IMR-90 (cell line): ENCODE measurements at places on chromosomes 11 and 22. TPM values are rescaled to one million over a fixed set of nuclear protein-coding genes. Genes with fewer than 3 reads are reported as not detected.

Gene ENTHD1
- total RNA-seq, result not detected in 2 replicates

DNA sequence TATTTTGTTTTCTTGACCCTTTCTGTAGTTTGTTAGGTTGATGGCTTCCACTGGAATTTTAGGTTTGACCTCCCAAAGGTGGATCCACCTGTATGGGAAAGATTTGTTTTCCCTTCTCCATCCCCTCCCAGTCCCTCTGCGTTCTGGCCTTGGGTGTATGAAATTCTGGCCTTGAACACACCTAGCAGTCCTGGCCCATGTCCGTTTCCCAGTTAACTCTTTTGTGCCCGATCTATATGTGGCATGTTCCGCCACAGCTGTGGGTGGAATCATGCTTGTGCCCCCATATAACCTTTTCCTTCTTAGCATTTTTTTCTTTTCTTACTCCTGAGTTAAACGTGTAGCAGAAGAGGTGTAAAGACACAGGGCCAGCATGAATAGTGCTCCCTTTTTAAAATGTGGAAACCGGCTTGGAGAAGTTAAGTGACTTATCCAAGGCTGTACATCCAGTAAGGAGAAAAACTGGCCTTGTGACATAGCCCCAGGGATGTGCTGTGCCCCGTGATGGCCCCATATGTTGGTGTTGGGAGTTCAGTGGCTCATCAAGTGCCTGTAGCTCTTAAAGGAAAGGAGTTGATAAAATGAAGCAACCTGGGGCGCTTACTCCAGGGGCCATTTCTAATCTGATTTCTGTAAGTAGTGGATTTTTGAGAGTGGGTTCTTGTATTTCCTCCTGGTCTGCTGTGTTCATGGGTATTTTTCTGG, 39.3 kb downstream of the ZNRF3 start:
- H3K4me1 ChIP-seq, result peaks cover 2% of the 10 kb centered on the region; the same call in 1 of the 2 replicates
- no peak overlapping the region for H3K4me3 ChIP-seq

Gene IL17REL
- not detected in 2 replicates for total RNA-seq

- no peak for DNase-seq
- H3K4me1 ChIP-seq, result peaks cover 12% of the 10 kb centered on the region
- H3K4me3 ChIP-seq, result no peak overlapping the region
These were observed 387.8 kb downstream of the CTTN start for GRCh38 chr11:70786021-70786665.

- no peak for DNase-seq
- no peak overlapping the region for H3K27ac ChIP-seq
- no peaks in the 10 kb centered on the region; the same call in 1 of the 2 replicates for H3K36me3 ChIP-seq
- no peak overlapping the region for H3K4me3 ChIP-seq
- no peaks in the 10 kb centered on the region for H3K27me3 ChIP-seq
These were observed 17.5 kb downstream of the BCR start for GRCh38 chr22:23197836-23198235.

DNA sequence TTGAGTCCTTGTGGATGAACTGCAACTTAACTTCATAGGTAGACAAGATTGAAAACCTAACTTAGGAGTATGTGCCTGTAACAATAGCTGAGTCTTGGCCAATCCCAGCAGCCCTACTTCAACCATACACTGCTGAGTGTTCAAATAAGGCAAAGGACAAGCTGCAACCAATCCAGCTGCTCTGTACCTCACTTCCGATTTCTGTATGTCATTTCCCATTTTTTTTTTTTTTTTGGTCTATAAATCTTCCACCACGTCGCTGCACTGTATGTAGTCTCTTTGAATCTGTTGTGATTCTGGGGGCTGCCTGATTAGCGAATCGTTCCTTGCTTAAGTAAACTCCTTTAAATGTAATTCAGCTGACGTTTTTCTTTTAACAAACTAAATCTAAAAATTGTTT, 35.4 kb upstream of the FLI1 start:
- no peak for DNase-seq
- H3K27me3 ChIP-seq, result peaks cover 32% of the 10 kb centered on the region
- no peak overlapping the region for H3K27ac ChIP-seq

DNA sequence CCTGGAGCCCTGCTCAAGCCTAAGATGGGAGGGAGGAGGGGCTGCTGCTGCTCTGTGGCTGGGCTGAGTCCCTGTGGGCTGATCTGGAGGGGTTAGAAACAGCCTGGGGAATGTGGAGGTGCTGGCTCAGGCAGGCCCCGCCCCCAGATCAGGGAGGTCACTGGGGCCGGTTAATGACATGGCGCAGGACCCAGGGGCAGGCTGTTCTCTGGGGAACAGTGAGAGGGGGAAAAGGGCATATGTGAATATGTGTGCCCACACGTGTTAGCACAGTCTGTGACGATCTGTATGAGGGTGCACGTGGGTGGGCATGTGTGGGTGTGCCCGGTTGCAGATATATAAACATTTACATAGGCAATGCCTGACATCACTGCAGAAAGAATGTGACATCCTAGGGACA, 143.5 kb downstream of the MIAT start:
- no peaks in the 10 kb centered on the region for H3K27me3 ChIP-seq
- DNase-seq, result peak; percentile 76
- H3K36me3 ChIP-seq, result no peaks in the 10 kb centered on the region
- H3K4me3 ChIP-seq, result no peak overlapping the region
- H3K4me1 ChIP-seq, result peaks cover 14% of the 10 kb centered on the region

GRCh38 chr11:10683429-10683828, 10.1 kb downstream of the IRAG1 start:
- H3K4me3 ChIP-seq, result no peak overlapping the region
- peaks cover 44% of the 10 kb centered on the region for H3K36me3 ChIP-seq
- H3K27ac ChIP-seq, result peak overlapping the region; percentile 1; the same call in 1 of the 2 replicates
- peaks cover 16% of the 10 kb centered on the region for H3K4me1 ChIP-seq

- H3K36me3 ChIP-seq, result no peaks in the 10 kb centered on the region
- no peak overlapping the region for H3K27ac ChIP-seq
- peaks cover 52% of the 10 kb centered on the region for H3K27me3 ChIP-seq
- no peaks in the 10 kb centered on the region for H3K4me1 ChIP-seq
These were observed 121.9 kb upstream of the HSD17B12 start for GRCh38 chr11:43558556-43559127.

DNA sequence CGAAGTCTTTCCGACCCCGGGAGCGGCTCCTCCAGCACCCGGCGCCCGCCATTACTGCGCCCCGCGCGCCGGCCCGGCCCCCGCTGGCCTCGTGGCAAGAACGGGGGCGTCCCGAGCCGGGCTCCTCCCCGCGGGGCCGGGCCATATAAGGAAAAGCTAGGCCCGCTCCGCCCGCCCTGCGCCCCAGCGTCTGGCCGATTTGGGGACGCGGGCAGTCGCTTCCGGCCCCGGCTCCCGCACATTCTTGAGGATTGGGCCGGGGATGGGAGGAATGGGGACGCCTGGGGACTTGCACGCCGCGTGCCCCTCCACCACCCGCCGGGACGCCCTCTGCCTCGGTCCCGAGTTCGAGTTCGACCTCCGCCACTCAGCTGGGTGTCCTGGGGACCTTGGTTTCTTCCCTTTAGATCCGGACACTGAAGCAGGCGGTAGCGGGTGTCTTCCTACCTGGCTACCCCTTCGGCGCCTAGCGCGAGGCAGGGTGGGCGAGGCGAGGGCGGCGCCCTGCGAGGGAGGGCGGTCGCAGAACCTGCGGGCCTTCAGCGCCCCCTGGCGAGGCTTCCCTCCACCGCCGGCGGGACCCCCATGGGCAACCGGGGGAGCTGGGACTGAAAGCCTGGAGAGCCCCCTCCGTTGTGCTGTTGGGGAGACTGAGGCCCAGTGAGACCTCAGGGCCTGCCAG, 3.8 kb downstream of the SMTN start:
- H3K36me3 ChIP-seq, result peaks cover 38% of the 10 kb centered on the region
- peaks cover 26% of the 10 kb centered on the region for H3K4me1 ChIP-seq
- H3K27me3 ChIP-seq, result no peaks in the 10 kb centered on the region
- peak overlapping the region; percentile 98 for H3K27ac ChIP-seq
- peak; percentile 75 for DNase-seq

Gene DHCR7
- total RNA-seq, result 20.0 and 22.0 TPM in 2 replicates

Gene TUT1
- total RNA-seq, result 3.3 and 4.3 TPM in 2 replicates

GRCh38 chr11:16096336-16096735, 260.0 kb downstream of the SOX6 start:
- H3K36me3 ChIP-seq, result no peaks in the 10 kb centered on the region
- no peak overlapping the region for H3K4me3 ChIP-seq
- no peak overlapping the region for H3K27ac ChIP-seq
- H3K4me1 ChIP-seq, result peaks cover 7% of the 10 kb centered on the region
- peak; percentile 45 for DNase-seq

DNA sequence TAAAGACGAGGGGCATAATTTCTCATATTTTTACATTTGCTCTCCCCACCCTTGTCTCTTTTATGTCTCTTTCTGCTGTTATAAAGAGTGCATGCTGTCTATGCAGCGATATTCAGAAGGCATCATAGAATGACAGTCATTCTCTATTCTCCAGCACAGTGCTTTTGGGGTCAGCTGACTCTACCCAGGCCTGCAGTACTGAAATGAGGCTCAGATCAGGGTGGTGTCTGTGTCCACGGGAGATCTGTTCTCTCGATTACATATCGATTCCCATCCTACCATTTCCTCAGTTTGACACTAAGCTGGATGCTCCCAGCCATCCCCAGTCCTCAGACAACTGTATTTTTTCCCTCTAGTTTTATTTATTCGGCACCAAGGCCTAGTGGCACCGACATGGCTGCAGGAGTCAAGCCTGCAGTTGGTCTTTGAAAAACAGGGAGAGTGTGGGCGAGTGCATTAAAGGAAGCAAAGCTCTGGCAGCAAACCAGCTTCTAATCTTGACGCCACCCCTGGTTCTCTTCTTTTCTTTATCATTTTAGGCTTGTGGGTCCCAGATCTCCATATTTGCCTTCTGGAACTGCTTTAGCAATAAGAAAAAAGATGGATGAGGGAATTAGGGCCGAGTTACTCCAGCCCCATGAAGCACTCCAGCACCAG, 71.6 kb upstream of the PICALM start:
- H3K4me1 ChIP-seq, result peaks cover 6% of the 10 kb centered on the region
- DNase-seq, result no peak
- no peak overlapping the region for H3K4me3 ChIP-seq
- H3K36me3 ChIP-seq, result no peaks in the 10 kb centered on the region
- no peaks in the 10 kb centered on the region for H3K27me3 ChIP-seq

DNA sequence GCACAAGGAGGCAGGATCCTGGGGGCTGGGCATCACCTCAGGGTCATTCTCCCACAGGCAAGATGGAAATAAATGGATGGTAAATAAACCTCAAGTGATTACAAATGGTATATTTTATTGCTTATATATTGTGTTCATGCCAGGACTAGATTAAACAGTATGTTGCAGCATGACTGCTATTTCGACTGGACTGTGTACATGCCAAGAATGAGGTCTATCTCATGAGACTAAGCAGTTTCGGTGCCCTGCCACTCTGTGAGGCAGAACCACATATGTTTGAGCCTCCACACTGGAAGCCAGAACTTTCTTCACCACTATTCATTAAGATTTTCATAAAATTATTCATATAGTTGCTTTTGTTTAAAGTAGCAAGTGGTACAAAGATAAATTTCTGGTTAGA, 140.2 kb downstream of the DDX10 start:
- H3K4me1 ChIP-seq, result peaks cover 9% of the 10 kb centered on the region
- H3K27ac ChIP-seq, result no peak overlapping the region
- H3K27me3 ChIP-seq, result no peaks in the 10 kb centered on the region
- H3K36me3 ChIP-seq, result no peaks in the 10 kb centered on the region
- H3K4me3 ChIP-seq, result no peak overlapping the region

DNA sequence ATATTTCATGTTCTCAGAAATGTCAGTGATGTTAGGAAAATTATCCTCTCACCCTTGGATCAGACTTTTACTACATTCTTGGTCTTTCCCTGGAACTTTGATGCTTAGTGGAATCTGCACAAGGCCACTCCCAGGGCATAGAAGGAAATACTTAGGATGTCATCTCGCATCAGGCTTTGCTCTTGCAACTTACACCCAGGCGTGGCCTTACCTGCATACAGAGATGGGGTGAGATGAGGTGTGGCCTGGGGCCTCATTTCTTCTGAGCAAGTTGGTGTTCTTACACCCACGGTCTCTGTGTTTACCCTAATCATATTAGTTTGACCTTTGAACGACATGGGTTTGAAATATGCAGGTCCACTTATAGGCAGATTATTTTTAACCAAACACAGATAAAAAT, 19.0 kb upstream of the OR52K2 start:
- no peaks in the 10 kb centered on the region for H3K4me1 ChIP-seq
- H3K27ac ChIP-seq, result no peak overlapping the region
- H3K27me3 ChIP-seq, result no peaks in the 10 kb centered on the region
- DNase-seq, result no peak

Gene DEFB131B
- total RNA-seq, result not detected in 2 replicates

DNA sequence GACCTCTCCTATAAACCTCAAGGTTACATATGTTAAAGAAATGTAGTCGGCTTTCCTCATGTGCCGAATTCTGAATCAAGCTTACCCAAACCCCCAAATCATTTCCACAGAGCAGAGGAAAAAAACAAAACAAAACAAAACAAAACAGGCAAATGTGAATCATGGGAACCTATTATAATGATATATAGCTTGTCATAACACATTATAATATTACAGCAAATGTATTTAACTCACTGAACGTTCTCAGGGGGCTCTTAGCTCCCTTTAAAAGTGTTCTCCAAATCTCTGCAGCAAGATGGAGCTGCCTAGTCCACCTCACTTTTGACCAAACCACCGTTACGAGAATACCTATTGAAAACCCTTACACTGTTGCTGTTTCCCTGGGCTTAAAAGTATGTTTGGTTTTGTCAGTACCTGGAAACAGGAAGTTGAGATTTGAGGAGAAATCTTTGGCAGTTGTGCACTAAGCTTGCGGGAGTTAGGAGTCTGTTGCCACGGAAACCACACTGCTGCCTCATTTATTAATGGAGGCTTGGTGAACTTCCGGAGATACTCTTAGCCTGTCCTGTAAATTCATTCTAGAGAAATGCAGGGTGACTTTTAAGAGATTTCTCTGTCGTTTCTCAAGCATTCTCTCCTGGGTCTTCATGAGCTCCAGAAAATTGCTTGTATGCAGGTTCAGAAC, 167.0 kb upstream of the RASSF10 start:
- H3K27me3 ChIP-seq, result no peaks in the 10 kb centered on the region
- H3K27ac ChIP-seq, result no peak overlapping the region
- peak; percentile 84 for DNase-seq
- no peak overlapping the region for H3K4me3 ChIP-seq
- peaks cover 25% of the 10 kb centered on the region for H3K4me1 ChIP-seq

DNA sequence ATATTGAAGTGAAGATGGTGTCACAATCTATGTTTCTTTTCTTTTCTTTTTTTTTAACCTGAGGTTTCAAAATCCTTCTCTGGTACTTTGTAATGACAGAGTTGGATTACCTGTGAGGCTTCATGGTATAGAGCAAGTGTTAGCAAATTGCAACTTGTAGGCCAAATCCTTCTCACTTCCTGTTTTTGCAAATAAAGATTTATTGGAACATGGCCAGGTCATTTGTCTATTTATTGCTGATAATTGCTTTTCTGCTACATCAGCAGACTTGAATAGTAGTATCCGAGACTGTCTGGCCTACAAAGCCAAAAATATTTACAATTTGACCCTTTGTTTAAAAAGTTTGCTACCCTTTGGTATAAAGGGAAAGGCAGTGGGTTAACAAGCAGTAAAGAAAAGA, 1059.4 kb upstream of the CCDC90B start:
- H3K27ac ChIP-seq, result no peak overlapping the region
- no peak overlapping the region for H3K4me3 ChIP-seq
- H3K36me3 ChIP-seq, result no peaks in the 10 kb centered on the region
